ENCODE measurements at places on chromosomes 5 and 9. TPM values are rescaled to one million over a fixed set of nuclear protein-coding genes. Genes with fewer than 3 reads are reported as not detected.

DNA sequence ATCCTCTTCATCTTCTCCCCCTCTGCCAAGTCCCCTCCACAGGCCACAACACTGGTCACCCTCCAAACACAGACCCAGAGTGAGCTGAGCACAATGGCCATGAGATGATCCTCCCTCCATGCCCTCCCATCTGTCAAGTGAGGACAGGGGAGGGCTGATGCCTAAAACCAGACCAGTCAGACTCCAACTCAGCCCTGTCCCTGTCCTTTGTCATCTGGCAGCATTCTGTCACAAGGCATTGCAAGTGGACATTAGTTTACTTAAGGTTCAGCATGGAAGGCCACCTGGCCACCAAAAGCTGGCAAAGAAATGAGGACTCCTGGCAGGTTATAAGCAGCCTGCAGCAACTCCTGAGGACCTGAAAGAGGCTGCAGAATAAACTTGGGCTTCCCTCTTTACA, 136.2 kb upstream of the SLC30A5 start:
- no peak for DNase-seq

DNA sequence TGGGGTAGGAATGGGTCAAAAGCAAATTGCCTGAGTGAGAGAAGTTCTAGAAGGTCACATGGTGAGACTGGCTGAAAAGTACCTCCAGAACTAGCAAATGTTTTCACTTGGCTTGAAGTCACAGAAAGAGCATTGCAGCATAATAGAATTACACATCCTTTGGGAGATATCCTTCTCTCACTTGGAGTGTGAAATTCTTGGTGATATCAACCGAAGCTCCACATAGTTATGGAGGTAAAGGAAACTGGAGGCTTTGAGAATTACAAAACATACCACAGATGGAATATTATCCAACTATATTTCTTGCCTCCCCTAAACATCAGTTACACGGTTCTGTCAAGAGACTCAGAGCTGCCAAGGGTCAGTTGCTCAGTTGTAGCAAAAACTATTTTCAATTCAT, 182.4 kb downstream of the SEMA5A start:
- DNase-seq, result no peak

GRCh38 chr9:23464275-23464674, 361.8 kb downstream of the ELAVL2 start:
- DNase-seq, result no peak

GRCh38 chr5:16291894-16292293, 112.3 kb upstream of the MARCHF11 start:
- no peak for DNase-seq

Gene MORN5
- not detected for total RNA-seq

Gene MELK
- 5.2 TPM for total RNA-seq

Gene LTC4S
- 8.7 TPM for total RNA-seq

All from left colon (tissue), 2 donors.